Occipital lobe (tissue), 3 donors: ENCODE measurements at places on chromosomes 11 and 22. TPM values are rescaled to one million over a fixed set of nuclear protein-coding genes. Genes with fewer than 3 reads are reported as not detected.

EXPH5 gene
- total RNA-seq, result 3.1 TPM

DNA sequence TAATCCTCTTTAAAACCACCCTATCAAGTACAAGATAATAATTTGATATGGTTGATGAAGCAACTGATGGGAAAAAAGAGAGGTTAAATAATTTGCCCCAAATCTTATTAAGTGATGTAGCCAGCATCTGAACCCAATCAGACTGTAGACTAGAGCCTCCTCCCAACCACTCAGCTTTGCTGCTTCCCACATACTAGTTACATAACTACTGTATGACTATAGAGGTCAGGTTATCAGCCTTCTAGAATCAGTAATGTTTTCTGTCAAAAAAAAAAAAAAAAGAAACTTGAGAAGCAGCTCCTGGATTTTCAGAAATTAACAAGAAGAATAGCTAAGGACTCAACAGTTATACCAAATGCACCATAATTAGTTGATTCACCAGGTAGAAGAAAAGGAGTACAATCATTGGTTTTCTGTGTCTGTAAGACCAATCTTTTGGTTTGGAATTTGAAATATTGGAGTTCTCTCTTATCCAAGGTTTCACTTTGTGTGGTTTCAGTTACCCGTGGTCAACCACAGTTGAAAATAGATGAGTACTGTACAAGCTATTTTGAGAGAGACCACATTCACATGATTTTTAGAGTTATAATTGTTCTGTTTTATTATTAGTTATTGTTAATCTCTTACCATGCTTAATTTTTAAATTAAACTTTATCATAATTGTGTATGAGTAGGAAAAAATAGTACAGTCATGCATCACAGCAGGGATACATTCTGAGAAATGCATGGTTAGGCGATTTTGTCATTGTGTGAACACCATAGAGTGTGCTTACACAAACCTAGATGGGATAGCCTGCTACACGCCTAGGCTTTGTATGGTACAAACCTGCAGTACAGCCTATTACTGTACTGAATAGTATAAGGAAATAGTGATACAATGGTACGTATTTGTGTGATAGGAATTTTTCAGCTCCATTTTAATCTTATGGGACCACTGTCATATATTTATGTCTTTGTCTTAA, 72.2 kb downstream of the PDHX start:
- no peak for DNase-seq

DNA sequence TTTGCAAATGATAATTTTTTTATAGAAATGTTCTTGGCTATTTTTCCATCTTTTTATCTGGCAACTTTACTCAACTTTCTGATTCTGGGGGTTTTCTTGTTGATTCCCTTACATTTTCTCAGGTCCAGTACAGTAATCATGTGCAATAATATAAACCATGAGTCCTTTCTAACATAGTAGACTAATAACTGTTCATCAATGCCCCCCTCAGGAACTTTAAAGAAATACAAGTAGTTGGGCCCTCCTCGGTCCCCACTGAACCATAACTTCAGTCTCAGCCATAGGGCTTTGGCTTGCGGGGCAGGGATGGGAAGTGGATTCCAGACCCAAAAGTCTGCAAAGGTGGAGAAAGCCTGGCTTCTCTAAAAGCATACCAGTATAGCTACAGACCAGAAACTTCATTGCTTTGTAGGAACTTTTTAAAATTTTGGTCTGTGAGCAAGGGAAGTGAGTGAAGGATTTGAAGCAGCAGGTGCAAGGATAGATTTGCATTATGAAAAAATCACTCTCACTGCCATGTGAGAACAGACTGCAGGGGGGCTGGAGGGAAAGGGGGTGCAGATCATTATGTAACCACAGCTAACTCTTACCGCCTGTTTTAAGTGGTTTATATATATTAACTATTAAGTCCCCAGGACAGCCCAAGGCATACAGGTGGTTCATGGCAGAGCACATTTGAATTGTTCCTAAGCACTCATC, 10.4 kb upstream of the TUB start:
- no peak for DNase-seq

- DNase-seq, result no peak
These were observed 38.6 kb downstream of the TRMU start for GRCh38 chr22:46373921-46374662.
